ENCODE measurements at places on chromosomes 6 and 20.

DNA sequence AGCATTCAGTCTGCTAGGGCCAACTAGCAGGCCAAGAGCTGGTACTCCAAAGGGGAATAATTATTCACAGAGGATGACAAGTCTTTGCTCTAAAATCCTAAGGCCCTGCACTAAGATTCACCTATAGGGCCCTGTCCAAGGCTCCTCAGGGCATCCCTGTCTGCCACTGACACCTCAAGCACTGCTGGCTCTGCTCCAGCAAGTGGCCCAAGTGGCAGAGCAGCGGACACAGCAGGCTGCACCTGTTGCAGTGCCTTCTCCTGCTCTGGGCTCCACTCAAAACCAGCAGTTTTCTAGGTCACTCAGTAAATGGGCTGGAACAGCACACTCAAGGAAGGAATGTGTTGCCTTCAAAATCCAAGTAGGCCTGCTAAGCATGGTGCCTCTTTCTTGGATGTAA lies 36.4 kb upstream of the SMOC2 start:
- peaks cover 6% of the 10 kb centered on the region for H3K27me3 ChIP-seq
- H3K4me3 ChIP-seq = no peak overlapping the region
- no peaks in the 10 kb centered on the region for H3K4me1 ChIP-seq
- no peaks in the 10 kb centered on the region for H3K36me3 ChIP-seq
- no peak overlapping the region for H3K27ac ChIP-seq

GRCh38 chr6:68256391-68256790 lies 378.7 kb upstream of the ADGRB3 start:
- no peak overlapping the region for H3K4me3 ChIP-seq
- H3K36me3 ChIP-seq = no peaks in the 10 kb centered on the region
- no peak for DNase-seq
- H3K27me3 ChIP-seq = no peaks in the 10 kb centered on the region
- H3K4me1 ChIP-seq = no peaks in the 10 kb centered on the region

DNA sequence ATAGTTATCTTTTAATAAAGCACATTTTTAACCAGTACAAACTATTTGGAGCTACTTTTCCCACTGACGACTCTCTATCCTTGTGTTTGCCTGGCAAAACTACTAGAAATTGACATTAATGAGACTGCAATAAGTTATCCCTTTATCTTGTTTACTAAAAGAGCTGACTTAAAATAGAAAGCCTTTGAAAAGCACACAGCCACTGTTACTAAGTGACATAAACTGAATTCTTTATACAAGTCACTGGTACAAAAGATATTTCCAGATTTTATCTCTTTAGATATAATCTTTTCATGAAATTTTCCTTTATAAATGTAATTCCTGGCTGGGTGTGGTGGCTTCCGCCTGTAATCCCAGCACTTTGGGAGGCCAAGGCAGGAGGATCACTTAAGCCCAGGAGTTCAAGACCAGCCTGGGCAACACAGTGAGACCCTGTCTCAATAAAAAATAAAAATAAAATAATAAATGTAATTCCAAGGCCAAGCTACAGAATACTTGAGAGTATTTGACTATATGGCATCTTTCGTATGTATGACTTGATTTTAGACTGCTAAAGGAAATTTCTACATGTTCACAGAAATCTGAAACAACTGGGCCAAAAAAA lies 9.5 kb downstream of the MBOAT1 start:
- DNase-seq = no peak
- no peaks in the 10 kb centered on the region for H3K4me1 ChIP-seq
- no peaks in the 10 kb centered on the region for H3K36me3 ChIP-seq
- no peak overlapping the region for H3K4me3 ChIP-seq
- no peaks in the 10 kb centered on the region for H3K27me3 ChIP-seq
- no peak overlapping the region for H3K27ac ChIP-seq

DNA sequence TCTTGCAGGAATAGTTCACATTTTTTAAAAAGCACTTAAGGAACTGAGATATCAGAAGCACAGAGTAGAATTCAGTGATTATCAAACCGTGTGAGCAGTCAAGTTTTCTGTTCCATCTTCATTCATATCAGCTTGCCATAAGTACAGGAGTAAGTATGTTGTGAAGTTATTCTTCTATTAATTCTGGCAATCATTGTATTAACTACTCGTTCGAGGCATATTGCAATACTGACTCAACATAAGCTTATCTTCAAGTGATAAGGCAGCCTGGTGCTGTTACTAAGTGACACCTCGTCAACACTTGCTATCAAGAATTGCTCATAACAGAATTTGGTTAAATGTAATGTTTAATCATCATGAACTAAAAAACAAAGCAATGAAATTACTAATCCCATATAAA lies 75.7 kb upstream of the SNX9 start:
- no peak overlapping the region for H3K27ac ChIP-seq
- DNase-seq = no peak
- no peak overlapping the region for H3K4me3 ChIP-seq
- peaks cover 1% of the 10 kb centered on the region for H3K4me1 ChIP-seq
- no peaks in the 10 kb centered on the region for H3K36me3 ChIP-seq
- no peaks in the 10 kb centered on the region for H3K27me3 ChIP-seq

GRCh38 chr6:163417595-163417994 lies 3.1 kb downstream of the QKI start:
- H3K4me1 ChIP-seq = peaks cover 31% of the 10 kb centered on the region
- H3K36me3 ChIP-seq = peaks cover 11% of the 10 kb centered on the region
- H3K27ac ChIP-seq = peak overlapping the region; percentile 73
- no peak for DNase-seq

Measured in SJCRH30 (cell line).